ENCODE measurements at places on chromosomes 11 and 22.
A peak's percentile ranks its signal among the peaks of the same experiment; 100 is the strongest.

DNA sequence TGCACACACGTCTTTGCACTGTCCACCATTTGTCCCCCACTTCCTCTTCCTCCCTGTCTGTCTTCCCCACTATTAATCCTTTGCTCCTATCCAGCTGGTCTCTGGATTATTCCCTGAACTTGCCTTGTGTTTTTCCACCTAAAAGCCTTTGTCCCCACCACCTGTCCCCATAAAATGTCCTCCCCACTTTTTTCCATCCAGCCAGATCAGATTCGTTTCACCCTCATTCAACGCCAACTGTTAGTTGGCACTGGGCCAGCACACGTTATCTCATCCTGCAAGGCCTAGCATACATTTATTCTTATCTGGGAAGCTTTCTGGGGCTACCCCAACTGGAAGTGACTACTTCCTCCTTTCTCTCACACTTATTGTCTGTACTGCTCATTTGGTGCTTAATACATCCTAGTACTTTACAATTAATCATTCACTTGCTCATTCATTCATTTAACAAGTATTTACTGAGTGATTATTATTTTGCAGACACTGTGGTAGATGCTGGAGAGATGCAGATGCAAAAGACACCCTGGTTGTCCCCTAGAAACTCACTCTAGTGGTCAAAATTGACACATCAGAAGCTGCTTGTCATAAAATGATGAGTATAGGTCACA, 96.2 kb downstream of the RASSF10 start:
- DNase-seq: no peak

DNA sequence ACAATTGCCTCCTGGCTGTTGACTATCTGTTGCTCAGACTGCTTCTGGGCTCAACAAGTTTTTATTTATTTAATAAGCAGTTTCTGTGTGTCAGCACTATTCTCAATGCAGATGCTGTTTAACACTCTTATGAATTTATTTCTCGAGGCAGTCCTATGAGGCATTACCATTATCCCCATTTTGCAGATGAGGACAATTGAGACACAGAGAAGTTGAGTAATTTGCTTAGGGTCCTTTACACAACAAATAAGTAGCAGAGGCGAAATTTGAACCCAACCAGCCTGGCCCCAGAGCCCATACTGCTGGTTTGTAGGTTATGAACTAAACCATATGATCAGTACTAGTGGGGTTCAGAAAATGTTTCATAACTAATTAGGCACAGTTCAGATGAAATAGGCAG, 58.7 kb downstream of the APIP start:
- no peak for DNase-seq

- DNase-seq: peak; percentile 68
Observed at GRCh38 chr11:128172046-128172878, 415.1 kb downstream of the ETS1 start.

GRCh38 chr22:38802671-38803121, 8.8 kb upstream of the DNAL4 start:
- DNase-seq: no peak

GRCh38 chr11:77411137-77411707, 62.7 kb downstream of the PAK1 start:
- no peak for DNase-seq

DNA sequence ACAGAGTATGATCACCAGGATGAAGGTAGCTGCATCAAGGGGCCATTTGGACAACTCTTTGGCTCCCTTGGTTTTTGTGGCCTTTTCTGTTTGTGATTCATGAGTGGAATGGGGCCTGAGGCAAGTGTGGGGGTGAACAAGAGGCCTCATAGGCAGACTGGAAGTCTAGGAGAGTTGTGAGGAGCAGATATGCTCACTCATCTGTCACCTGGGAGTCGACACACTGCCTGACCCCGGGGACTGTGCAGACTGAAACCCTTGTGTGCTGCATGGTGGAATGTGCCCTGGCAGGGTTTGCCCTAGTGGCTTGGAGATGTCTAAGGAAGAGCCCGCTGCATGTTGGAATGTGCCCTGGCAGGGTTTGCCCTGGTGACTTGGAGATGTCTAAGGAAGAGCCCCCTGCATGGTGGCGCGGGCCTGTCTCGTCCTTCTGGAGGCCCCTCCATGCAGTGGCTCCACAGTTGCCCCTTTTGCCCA, 60.0 kb downstream of the MED15 start:
- no peak for DNase-seq

- no peak for DNase-seq
Observed at GRCh38 chr11:125376856-125377255, 119.2 kb downstream of the FEZ1 start.

DNA sequence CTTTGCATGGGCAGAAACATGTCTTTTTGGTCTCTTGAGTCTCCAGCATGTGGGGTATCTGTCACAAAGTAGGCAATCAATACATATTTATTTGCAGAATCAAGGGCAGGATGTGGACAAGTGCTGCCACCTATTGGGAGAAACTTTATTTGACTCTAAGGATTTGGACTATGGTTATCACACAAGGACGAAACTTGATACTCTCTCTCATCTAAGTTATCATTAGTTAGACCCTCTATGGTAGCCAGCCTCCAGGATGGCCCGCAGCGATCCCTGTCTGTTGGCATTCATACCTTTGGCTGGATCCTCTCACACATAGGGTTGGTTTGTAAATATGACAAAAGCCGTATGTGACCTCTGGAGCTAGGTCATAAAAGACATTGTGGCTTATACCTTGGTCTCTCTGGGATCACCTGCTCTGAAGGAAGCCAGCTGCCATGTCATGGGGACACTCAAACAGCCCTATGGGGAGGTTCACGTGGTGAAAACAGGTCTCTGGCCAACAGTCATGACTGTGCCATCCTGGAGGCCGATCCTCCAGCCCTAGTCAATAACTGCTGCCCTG, 1.1 kb upstream of the FBXO7 start:
- peak; percentile 63 for DNase-seq

- no peak for DNase-seq
Observed at GRCh38 chr22:22590136-22590891, 31.2 kb upstream of the PRAME start.

DNA sequence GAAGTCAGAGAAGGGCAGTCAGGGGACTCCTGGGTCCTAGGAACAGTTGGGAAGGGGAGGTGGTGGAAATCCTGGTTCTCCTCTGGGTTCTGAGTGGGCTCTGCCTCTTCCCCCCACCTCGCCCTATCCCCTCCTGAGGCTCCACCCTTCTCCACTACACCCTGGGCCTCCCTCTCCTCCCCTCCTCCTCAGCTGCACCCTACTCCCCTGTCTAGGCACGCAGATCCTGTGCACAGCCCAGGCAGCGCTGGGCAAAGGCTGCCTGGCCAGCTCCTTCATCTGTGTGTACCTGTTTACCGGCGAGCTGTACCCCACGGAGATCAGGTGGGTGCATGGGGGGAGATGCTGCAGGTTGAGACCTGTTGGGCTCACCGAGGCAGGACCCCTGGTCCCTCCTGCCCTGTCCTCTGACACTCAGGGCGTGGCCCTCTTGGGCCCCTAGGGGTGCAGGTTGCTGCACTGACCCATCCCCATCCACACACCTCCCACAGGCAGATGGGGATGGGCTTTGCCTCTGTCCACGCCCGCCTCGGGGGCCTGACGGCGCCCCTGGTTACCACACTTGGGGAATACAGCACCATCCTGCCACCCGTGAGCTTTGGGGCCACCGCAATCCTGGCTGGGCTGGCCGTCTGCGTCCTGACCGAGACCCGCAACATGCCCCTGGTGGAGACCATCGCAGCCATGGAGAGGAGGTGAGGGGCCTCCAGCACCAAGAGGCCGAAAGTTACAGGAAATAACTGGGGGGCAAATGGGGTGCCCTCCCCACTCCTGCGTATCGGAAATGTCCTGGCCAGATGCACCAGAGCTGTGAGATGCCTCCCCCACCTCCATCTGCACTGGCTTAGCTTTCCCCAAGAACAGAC, 25.3 kb upstream of the POLA2 start:
- no peak for DNase-seq

DNA sequence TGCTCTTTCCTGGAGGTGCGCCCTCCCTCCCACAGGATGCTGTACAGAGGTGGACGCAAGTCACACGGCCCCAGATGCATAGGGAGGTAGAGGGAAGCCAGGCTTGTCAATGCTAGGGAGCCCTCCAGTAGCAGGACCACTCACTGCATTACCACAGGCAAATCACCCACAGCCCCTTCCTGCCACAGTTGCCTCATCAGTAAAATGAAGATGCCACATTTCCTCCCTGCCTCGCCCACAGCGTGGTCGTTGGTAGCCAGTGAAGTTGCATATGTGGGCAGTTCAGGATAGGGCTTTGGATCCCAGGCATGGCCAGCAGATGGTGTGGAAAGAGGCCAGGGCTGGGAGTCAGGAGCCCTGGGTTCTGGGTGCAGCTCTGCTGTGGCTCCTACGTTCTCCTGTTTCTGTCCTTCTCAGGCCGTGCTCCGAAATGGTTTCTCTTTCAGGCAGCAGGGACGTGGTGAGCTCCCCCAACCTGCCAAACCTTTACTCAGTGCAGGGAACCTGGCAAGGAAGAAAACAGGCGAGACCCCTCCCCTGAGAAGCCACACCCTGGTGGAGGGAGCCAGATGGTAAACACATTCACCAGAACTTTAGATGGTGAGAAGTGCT, 22.6 kb downstream of the DAGLA start:
- DNase-seq: no peak

- no peak for DNase-seq
Observed at GRCh38 chr11:31887180-31887579, 76.1 kb upstream of the PAX6 start.

DNA sequence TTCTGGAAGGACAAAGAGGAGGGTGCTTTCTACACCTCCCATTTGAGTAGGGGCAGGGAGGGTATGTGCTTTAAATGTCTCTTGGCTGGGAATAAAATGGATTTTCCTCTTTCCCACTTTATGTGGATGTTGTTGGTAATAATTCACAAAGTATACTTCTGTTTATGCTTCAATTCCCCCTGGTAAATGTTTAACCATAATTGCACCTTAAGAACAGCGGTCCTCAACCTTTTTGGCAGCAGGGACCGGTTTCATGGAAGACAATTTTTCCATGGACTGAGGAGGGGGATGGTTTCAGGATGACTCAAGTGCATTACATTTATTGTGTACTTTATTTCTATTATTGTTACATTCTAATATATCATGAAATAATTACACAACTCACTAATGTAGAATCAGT, 4.0 kb upstream of the TP53AIP1 start:
- DNase-seq: no peak

DNA sequence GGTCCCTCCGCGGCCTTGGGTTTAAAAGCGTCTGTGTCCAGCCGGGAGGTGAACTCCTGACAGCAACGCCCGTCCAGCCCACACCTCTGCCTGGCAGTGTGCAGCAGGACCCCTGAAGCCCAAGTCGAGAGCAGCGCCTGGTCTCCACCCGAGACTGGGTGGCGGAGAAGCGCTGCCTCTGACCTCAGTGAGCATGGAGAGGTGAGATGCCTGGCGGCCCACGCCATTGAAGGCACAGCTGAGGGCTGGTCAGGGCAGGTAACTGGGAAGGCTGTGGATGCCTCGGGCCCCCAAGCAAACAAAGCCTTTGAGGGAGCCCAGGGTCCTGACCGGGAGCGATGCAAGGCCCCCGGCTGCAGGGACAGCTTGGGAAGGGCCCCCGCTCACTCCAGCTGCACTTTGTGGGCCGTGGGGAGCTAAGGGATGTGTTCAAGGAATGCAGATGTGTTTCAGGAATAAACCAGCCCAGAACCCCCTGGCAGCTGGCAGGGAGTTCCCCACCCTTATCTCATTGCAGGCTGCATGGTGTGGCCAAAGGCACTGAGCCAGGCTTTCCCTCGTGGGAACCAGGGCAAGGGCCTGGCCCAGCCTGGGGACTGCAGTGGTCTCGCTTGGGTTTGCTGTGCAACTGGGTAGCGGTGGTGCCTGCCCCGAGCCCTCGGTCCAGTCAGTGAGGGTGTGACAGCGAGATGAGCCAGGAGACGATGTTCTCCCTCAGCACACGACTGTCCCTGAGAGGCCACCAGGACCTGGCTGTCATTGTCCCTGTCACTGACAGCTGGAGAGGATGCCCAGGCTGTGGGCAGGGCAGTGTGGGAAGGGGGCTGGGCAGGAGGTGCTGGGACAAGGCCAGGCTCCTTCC, 92.5 kb downstream of the WNT7B start:
- DNase-seq: no peak

DNA sequence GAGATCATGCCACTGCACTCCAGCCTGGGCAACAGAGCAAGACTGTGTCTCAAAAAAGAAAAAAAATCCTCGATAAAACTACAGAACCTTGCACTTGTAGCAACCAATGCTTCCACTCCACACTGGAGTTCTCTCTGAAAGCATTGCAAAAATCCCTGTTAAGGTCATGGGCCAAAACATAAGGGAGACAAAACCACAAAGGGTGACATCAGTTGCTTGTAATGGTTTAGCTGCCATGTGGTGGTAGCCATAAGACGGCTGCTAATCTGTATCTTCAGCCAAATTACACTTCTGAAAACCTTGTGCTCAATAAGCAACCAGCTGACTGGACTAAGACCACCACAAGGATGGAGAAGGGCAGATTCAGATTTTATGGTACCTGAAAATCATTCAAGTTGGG, 20.6 kb upstream of the TPH1 start:
- no peak for DNase-seq

GRCh38 chr11:33590441-33590840, 110.2 kb downstream of the C11orf91 start:
- DNase-seq: no peak

GRCh38 chr11:28836285-28837081, 728.3 kb downstream of the METTL15 start:
- DNase-seq: no peak

DNA sequence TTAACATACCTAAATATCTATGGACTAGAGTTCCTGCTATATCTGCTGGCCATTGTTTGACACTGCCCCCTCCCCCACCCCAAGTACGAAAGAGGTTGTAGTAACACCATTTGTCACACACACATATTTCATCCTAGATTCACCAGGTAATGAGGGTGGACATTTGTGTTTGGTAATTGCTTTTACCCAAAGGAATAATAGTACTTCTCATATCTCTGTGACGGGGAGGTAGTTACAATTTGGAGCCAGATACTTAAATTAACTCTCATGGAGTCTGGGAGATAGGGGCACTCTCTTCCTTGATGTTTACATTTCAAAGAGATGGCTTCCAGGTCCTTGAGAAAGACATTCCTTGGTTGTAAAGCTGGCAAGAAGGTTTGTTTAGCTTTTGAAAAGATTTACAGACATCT, 38.7 kb downstream of the REXO2 start:
- no peak for DNase-seq

DNA sequence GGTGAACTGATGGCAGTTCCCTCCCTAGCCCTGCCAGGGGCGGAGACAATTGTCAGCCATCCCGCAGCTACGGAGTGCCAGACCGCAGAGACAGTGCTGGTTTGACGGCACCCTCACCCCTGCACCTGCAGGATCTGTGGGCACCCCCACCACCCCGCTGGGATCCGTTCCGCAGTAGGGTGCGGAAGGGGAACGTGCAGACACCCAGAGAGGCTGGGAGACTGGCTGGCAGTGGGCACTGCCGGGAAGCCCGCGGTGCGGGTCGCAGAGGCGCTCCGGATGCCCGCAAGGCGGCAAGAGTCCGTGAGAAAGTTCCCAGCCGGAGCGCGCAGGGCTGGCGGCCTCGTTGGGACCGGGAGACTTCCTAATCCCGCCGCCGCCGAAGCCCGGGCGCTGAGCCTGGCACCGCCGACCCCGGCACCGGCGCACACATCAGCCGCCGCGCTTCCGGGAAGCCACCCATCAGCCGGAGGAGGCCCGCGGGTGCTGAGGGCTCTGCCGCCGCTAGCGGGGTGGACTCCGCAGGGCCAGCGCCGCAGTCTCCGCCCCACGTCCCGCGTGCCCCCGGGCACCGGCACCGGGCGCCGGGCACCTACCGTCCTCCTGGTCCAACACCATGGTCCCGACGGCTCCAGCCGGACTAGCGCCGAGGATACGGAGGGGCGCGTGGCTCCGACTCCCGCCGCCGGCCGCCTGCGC, 4.3 kb upstream of the LMO1 start:
- no peak for DNase-seq

GRCh38 chr22:46054091-46055073, 77.4 kb upstream of the WNT7B start:
- DNase-seq: peak; percentile 64
